ENCODE measurements at places on chromosomes 3 and 15.

GRCh38 chr3:143475981-143476380, 356.4 kb downstream of the CHST2 start:
- DNase-seq, result no peak

DNA sequence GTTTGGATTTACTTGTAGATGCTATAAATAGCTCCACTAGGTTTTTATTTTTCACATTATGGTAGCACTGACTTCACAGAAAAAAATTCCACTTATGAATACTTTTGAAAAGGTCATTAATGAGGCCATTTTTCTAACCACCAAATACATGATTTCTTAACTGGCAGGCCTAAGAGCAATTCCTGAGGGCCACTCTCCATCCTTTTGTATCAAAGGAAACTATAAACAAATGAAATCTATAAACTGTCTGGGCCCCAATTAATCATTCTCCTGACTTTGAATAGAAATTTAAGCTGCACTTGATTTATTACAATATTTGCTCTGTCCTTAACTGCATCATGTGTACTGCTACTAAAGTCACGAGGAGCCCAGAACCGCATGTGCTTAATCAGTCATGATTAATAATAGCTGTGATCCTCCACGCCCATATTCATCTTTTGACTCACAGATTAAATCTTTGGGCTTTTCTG, 25.1 kb upstream of the MTMR10 start:
- DNase-seq, result no peak

DNA sequence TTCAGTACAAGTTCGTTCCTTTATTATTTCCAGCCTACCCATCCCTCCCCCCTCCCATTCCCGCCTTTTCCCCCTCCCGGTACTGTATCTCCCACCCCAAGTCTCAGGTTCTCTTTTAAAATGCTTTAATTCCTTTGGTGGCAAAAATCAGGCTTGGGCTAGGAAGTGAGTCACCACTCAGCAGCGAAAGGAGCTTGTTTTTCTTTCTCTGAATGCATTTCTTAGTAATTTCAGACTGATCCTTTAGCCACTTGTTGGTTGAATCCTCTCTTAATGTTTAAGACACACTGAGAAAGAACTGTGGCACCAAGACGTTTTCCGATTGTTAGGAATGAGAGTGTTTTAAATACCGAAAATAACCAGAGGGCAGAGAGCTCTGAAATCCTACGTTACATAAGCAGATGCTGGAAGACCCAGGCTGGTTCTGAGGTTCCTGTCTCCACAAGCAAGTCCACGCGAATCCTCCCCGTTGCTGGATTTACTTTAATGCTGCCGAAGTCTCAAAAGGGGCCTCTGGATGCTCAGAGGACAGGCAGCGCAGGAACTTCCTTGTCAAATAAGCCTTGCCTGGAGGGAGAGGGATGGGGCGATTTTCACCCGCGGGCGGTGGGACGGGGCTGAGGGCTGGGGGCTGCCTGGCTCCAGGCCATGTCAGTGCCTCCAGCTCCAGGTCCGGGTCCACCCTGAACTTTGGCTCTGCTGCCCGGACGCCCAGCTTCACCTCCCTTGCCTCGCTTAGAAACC, 854 bp upstream of the COL8A1 start:
- DNase-seq, result no peak

- no peak for DNase-seq
Observed at GRCh38 chr3:30343067-30343831, 263.2 kb upstream of the TGFBR2 start.

GRCh38 chr15:81047928-81048327, 47.2 kb downstream of the TLNRD1 start:
- no peak for DNase-seq
